ENCODE measurements at places on chromosomes 3 and 15.

- no peak for DNase-seq
Measured at GRCh38 chr3:197883541-197883940, 66.4 kb upstream of the RPL35A start.

- DNase-seq, result no peak
Measured at GRCh38 chr3:72586694-72587093, 261.6 kb downstream of the SHQ1 start.

DNA sequence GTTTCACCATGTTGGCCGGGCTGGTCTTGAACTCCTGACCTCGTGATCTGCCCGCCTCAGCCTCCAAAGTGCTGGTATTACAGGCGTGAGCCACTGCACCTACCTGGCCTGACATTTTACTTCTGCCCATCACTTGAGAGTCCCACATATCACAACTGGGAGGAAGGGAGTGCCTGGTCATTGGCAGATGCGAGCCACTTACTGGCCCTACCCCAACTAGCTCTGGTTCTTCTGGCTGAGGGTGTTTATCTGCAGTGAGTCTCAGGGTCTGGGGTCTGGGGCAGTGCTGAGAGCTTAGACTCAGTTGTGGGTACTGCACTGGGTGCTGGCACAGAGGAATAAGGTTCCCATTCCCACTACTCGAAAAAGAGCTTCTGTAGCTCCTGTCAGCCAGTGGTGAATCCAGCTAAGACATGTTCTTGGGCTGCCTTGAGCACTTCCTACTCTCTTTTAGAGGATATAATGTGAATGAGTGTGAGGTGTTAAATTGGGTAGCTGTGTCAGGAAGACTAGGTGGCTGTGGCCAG is 30.2 kb downstream of the DAG1 start:
- no peak for DNase-seq

DNA sequence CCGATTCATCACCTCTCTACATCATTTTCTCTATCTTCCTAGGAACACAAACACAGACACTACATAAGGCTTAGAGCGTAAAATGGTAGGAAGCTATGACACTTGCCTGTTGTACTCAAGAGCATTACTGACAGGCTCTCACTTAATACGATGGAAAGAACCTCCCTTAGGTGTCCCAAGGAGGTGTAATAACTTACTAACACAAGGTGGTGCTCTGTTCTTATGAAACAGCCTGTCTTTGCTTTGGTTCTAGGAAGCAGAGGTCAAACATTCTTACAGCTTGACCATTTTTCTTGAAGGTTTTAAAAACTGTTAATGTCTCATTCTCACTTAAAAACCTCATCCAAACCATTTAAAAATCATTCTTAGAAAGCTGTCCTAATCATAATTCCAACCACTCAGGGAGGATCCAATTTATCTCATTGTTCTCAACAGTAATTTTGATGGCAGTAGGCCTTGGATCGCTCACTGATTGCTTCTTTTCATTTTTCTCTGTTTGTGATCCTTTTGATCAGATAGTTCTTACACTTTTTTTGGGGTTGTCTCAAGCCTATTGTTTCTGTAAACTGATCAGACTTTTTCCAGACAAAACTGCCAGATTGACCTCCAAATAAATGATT is 317.8 kb upstream of the AGTR1 start:
- no peak for DNase-seq

DNA sequence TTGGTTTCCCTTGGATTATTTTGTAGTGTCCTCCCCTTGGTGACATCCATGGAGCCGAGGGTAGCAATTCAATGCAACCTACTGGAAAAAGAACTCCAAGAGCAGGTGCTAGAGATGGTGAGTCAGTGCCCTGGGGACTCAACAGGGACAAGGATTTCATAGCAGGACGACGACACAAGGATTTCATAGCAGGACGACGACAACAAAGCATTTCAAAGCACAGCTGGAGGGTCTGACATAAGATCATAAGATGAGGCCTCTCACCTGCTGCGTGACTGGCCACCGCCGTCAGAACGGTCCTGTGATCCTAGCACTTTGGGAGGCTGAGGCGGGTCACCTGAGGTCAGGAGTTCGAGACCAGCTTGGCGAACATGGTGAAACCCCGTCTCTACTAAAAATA is 22.5 kb downstream of the NRROS start:
- no peak for DNase-seq

- peak; percentile 35 for DNase-seq
Measured at GRCh38 chr3:150495149-150495548, 51.1 kb downstream of the SERP1 start.

DNA sequence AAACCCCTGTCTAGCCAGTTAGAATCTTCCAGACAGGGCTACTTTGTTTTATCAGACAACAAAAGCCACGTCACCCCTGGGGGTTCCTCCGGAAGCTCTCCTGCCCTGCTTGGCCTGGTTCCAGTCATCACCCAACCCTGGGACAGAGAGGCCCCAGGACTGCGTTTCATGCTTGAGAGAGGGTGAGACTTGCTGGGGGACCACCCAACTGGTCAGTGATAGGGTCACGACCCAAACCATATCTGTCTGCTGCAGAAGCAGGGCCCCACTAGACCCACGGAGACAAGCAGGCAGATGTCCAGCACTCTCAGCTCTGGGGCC is 1.2 kb downstream of the NT5DC2 start:
- DNase-seq, result no peak

DNA sequence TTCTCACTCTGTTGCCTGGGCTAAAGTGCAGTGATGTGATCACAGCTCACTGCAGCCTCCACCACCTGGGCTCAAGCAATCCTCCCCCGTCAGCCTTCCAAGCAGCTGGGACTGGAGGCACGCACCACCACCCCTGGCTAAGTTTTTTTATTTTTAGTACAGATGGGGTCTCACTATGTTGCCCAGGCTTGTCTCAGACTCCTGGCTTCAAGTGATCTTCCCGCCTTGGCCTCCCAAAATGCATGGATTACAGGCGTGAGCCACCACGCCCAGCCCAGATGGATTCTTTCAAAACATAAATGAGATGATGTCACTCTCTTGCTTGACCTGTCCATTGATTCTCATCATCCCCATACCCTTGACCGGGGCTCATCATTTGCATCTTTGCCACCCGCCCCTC is 72.6 kb upstream of the SLC6A6 start:
- DNase-seq, result no peak

DNA sequence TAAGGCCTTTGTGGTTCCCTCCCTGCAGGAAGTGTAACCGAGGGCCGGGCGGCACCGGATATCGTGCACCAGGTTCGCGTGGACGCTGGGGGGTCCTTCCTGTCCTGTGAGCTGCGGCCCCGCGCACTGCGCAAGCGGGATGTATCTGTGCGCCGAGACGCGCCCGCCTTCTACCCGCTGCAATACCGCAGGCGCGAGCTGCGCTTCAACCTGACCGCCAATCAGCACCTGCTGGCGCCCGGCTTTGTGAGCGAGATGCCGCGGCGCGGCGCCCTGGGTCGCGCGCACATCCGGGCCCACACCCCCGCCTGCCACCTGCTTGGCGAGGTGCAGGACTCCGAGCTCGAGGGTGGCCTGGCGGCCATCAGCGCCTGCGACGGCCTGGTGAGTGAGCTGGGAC is 35.9 kb downstream of the SAXO2 start:
- DNase-seq, result no peak

- no peak for DNase-seq
Measured at GRCh38 chr15:58431221-58432149, at the start of gene LIPC. Gene LIPC, plus strand, starts transcription at chr15:58431991. Its CDS starts 42 bp downstream, at chr15:58432033.

DNA sequence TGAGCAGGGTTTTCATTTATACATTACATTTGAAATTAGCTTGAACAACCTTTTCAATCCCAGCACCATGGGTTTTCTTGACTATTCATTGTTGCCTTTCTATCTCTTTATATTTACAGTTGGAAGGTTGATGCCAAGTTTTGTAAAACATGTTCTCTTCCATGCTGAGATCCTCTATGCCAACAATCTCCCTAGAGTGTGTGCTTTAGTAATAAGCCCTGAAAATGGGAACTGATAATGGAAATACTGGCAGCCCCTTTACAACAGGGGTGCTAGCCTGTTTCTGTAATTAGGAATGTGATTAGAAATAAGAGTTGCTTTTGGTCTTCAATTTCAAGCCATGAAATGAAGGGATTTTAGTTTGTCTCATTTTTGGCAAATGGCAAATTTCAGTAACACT is 239.9 kb upstream of the NAALADL2 start:
- no peak for DNase-seq

DNA sequence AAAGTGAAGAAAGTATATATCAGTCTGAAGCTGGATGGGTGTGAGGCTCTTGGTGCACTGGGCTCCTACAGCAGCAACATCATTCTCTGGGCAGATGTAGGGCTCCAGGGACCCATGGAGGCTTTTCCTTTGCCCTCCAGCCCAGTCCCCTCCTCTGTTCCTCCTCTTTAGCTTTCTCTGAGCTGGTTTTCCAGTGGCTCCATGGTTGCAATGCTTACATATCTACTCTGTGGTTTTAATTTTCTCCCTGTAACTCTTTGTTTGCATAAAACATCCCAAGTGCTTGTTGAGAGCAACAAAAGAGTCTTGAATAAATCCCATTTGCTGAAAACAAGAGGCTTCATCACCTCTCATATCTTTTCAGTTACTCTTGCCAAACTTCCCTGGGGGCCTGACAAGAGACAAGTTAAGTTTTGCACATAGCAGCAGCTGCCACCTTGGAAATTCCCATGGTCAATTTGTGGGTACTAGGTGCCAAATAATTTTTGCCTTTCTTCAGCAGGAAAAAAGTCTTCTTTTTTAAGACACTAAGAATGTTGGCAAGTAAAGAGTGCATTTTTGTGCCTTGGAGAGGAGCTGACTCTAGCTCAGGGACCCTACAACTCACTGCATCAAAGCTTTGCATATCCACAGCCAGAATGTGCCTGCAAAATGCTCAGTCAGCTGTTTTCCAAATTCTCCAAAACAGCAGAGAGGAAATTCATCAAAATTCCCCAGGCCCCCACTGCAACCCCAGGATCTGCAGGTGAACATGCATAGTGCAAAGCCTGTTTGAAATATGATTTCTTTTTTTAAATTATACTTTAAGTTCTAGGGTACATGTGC is 41.9 kb downstream of the COLQ start:
- DNase-seq, result no peak

GRCh38 chr15:52162260-52162659 is 28.9 kb downstream of the GNB5 start:
- DNase-seq, result no peak

DNA sequence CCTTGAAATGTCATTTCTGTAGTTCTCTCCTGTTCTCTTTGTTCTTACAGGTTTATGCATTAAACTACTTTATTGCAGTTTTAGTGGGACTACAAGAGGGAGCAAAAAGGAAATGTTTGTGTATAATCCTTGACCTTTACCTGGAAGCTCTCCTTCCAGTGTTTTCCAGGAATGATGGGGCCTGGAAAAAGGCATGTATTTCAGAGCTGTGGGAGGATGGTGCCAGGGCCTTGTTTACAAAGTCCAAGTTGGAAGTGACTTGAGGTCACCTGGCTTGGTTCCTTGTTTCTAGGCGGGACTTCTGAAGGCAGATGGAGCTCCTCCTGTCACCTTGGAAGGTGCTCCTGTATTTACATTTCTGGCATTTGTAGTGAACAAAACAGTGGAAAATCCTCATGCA is 15.1 kb downstream of the ACVR2B start:
- DNase-seq, result no peak

DNA sequence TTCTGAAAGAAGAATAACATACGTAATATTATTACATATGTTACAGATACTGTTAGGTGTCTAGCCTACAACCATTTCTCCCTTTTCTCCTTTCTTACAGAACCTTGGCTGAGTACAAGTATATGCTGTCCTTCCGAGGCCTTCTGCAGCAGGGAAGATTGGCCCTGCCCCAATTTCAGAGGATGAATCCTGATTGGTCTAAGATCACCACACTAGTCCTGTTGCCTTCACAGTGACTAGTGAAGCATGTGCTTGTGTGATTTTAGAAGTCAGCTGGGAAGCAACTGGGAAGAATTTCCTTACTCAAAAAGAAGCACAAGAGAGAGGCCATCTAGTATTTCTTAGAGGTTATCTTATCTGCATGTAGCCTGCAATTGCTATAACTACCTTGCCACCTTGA is 30.6 kb upstream of the MECOM start:
- no peak for DNase-seq

- DNase-seq, result no peak
Measured at GRCh38 chr15:44489464-44489863, 47.5 kb upstream of the EIF3J start.

DNA sequence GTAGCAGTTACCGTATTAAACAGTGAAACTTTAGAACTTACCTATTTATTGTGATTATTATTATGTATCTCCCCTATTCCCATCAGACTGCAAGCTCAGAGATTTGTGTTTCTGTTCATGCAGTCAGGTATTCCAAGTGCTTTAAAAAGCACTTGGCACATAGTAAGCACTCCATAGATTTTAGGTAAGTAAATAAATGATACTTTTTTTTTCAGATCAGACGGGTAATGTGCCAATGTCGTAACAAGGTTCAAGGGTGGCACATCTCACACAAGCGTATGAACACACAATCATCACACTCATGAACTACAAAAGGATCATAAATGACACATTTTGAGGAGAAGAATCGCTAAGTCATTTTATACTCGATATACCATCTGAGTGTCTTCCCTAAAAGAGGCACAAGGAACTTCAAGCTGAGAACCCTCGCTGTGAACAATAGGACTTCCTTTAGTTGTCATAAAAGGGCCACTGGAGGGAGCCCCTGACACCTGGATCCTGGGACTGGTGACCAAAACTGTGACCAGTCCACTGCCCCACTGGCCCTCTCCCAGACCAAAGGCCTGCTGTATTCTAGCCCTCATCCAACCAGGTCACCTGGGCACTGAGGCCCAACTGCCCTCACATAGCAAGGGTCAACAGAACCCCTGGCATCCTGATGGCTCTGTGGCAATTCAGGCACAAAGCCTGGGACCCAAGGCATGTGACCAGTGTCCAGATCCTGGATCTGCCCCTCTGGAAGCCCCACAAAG is 32.1 kb downstream of the KIF9 start:
- DNase-seq, result peak; percentile 52

DNA sequence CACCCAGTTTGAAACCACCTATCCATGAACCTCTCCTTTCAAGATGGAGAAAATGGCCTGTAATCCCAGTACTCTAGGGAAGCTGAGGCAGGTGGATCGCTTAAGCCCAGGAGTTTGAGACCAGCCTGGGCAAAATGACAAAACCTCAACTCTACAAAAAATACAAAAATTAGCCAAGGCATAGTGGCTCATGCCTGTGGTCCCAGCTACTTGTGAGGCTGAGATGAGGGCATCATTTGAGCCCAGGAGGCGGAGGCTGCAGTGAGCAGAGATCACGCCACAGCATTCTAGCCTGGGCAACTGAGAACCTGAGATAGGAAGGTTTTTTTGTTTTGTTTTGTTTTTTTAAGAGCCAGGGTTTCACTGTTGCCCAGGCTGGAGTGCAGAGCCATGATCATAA is 5.4 kb downstream of the TKT start:
- no peak for DNase-seq

- no peak for DNase-seq
Measured at GRCh38 chr3:112093180-112093522, 7.0 kb downstream of the C3orf52 start.

DNA sequence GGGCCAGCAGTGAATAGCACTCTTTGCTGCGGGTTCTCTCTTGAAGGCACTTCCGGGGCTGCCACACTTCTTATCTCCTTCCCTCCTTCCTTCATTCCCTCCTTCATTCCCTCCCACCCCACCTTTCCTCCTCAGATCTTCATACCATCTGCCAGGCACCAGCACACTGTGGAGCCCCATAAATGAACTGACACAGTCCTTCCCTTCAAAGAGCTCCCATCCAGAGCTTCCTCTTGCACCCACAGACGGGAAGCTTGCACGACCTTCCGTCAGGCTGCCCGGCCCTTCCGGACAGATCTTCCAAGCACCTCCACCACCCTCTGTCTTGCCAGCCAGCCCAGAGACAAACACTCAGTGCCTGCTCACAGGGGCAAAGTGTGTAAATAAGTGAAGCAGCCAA is 65.4 kb upstream of the HERC1 start:
- peak; percentile 57 for DNase-seq

GRCh38 chr15:91032919-91033803 is 10.8 kb upstream of the VPS33B start:
- DNase-seq, result no peak

All from inflammatory macrophage treated with lipopolysaccharide for 1 hour (primary cell).